ENCODE measurements at places on chromosomes 1 and 21. TPM values are rescaled to one million over a fixed set of nuclear protein-coding genes. Genes with fewer than 3 reads are reported as not detected.

- H3K27me3 ChIP-seq = no peaks in the 10 kb centered on the region
- no peaks in the 10 kb centered on the region for H3K4me1 ChIP-seq
- DNase-seq = no peak
- no peak overlapping the region for H3K4me3 ChIP-seq
- no peaks in the 10 kb centered on the region for H3K36me3 ChIP-seq
These were observed 131.6 kb upstream of the CACNA1E start for GRCh38 chr1:181351740-181352139.

Gene CADM3
- not detected for total RNA-seq

- no peak for DNase-seq
- no peak overlapping the region for H3K4me3 ChIP-seq
- H3K36me3 ChIP-seq = no peaks in the 10 kb centered on the region
- peaks cover 28% of the 10 kb centered on the region for H3K4me1 ChIP-seq
- no peaks in the 10 kb centered on the region for H3K27me3 ChIP-seq
- H3K27ac ChIP-seq = peak overlapping the region; percentile 0
These were observed 94.6 kb upstream of the SLC44A3 start for GRCh38 chr1:94725566-94725965.

Gene HSF2BP
- total RNA-seq = 0.90 TPM

DNA sequence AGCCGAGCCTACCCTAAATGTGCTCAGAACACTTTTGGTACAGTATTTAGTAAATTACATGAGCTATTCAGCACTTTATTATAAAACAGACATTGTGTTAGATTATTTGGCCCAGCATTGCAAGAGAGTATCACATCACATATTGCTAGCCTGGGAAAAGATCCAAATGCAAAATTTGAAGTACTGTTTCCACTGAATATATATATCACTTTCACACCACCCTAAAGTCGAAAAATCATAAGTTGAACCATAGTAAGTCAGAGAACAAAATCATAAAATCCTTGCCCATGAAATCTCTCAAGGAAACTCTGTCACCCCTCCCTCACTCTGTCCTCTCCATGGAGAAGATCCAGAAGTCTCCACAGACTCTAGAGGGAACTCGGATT, 33.1 kb downstream of the RGS8 start:
- H3K36me3 ChIP-seq = no peaks in the 10 kb centered on the region
- no peak overlapping the region for H3K4me3 ChIP-seq
- no peak overlapping the region for H3K27ac ChIP-seq
- no peaks in the 10 kb centered on the region for H3K4me1 ChIP-seq
- H3K27me3 ChIP-seq = peaks cover 10% of the 10 kb centered on the region
- DNase-seq = no peak

GRCh38 chr1:113266788-113267187, 123.5 kb upstream of the MAGI3 start:
- DNase-seq = no peak
- H3K27ac ChIP-seq = no peak overlapping the region
- no peaks in the 10 kb centered on the region for H3K36me3 ChIP-seq
- H3K4me1 ChIP-seq = no peaks in the 10 kb centered on the region
- H3K4me3 ChIP-seq = no peak overlapping the region

DNA sequence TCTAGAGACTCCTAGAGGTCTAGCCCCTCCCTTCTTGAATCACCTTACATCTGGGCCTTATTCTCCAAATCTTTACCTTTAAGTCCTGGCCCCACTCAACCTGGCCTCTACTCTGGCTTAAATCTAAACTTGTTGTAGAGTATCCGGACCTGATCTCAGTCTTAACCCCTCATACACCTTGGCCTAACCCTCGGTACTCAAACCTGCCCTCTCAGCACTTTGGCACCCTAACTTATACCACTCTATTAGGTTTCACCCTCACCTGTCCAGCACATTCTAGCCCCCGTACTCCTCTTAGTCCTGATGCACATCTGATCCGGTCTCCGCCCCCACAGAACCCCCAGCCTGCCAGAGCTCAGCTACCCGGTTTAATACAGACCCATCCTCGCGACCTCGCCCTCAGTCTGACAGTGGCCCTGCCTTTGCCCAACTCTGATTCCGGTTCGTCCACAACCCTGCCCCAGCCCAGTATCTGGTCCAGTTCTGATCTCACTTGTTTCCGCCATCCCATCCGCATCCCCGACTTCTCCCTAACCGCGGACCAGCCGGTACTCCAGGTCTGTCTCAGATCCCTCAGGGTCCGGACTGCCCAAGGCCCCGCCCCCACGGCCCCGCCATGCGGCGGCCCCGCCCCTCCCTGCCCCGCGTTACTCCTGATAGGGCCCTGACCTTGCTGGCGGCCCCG, 1.5 kb downstream of the TRIM62 start:
- no peaks in the 10 kb centered on the region for H3K27me3 ChIP-seq
- peak overlapping the region; percentile 30 for H3K27ac ChIP-seq

GRCh38 chr1:53031732-53032131, 30.3 kb upstream of the PODN start:
- no peaks in the 10 kb centered on the region for H3K27me3 ChIP-seq
- no peak for DNase-seq
- H3K4me3 ChIP-seq = no peak overlapping the region
- H3K36me3 ChIP-seq = peaks cover 10% of the 10 kb centered on the region

GRCh38 chr1:244302876-244303609, 148.7 kb downstream of the ADSS2 start:
- H3K4me1 ChIP-seq = no peaks in the 10 kb centered on the region
- no peak overlapping the region for H3K27ac ChIP-seq
- DNase-seq = peak; percentile 54
- no peak overlapping the region for H3K4me3 ChIP-seq
- no peaks in the 10 kb centered on the region for H3K36me3 ChIP-seq

Gene SLC27A3
- total RNA-seq = 3.2 TPM

GRCh38 chr1:26689504-26689903, 6.3 kb upstream of the ARID1A start:
- no peak overlapping the region for H3K4me3 ChIP-seq
- H3K4me1 ChIP-seq = peaks cover 9% of the 10 kb centered on the region
- no peak overlapping the region for H3K27ac ChIP-seq

All from IMR-90 (cell line).